ENCODE measurements at places on chromosomes 12 and 14. TPM values are rescaled to one million over a fixed set of nuclear protein-coding genes. Genes with fewer than 3 reads are reported as not detected.
A peak's percentile ranks its signal among the peaks of the same experiment; 100 is the strongest.

DNA sequence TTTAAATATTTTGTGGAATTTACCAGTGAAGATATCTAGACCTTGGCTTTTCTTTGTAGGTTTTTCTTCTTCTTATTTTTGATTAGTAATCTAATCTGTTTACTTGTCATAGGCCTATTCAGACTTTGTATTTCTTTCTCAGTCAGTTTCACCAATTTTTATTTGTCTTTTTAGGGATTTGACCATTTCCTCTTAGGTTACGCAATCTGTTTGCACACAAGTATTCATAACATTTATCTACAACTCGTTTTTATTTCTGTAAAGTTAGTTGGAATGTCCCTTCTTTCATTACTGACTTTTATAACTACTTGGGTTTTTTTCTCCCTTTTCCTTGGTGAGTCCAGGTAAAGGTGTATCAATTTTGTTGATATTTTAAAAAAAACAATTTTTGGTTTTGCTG lies 545.7 kb downstream of the AACS start:
- no peak for DNase-seq

The FLVCR2 gene
- polyA plus RNA-seq = 5.9 TPM

DNA sequence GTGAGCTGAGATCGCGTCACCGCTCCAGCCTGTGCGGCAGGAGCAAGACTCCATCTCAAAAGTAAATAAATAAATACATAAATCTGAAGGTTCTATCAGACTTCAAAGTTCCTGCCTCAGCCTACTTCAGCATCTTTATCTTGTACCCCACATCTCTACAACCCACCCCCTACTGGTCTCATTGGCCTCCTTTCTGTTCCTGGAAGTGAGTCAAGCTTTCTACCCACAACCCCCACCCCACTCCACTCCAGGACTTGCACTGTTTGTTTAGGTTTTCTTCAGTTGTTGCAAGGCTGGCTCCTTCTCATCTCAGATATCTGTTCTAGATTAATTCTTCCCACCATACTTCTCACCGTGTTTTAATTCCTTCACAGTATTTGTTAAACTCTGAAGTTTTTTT lies 714 bp upstream of the PSMC6 start:
- no peak for DNase-seq

The SLC10A1 gene
- 0.04 TPM for polyA plus RNA-seq

GRCh38 chr14:59755409-59756135 lies 115.0 kb downstream of the RTN1 start:
- DNase-seq = no peak

DNA sequence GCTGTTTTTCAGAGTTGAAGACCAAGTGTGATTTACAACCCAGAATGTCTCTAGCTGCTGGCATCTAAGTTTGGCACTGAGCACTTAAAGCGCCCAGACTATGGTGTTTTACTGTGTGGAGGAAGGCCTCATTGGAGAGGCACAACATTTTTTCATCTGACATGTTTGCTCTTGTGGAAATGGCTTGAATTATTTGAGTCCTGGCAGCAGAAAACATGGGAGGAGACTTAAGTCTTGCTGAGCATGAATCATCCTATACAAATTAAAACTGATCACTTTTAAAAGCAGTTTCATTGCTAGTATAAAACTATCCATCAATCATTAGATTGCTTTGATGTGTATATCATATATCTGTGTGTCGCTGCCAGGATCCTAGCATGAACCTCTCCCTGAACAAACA lies 85.9 kb upstream of the REP15 start:
- DNase-seq = no peak

GRCh38 chr12:19794116-19794515 lies 354.8 kb downstream of the AEBP2 start:
- DNase-seq = no peak

The ARG2 gene
- 19.1 TPM for polyA plus RNA-seq

DNA sequence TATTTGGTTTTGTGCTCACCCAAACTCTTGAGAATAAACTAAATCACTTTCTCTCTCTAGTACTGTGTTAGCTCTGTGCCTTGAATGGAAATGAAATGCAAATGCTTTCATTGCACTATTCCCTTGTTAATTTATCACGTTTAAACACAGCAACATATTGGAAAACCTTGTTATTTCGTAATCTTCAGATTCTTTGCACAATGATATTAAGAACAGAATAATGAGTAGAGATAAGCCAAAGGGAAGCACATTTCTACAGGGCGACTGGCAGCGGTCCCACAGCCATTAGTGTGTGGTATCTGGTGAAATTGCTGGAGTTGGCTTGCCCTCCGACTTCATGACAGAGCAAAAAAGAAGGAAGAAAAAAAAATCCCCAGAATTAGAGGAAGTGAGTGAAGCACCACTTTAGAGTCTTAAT lies 166.1 kb upstream of the E2F7 start:
- no peak for DNase-seq

DNA sequence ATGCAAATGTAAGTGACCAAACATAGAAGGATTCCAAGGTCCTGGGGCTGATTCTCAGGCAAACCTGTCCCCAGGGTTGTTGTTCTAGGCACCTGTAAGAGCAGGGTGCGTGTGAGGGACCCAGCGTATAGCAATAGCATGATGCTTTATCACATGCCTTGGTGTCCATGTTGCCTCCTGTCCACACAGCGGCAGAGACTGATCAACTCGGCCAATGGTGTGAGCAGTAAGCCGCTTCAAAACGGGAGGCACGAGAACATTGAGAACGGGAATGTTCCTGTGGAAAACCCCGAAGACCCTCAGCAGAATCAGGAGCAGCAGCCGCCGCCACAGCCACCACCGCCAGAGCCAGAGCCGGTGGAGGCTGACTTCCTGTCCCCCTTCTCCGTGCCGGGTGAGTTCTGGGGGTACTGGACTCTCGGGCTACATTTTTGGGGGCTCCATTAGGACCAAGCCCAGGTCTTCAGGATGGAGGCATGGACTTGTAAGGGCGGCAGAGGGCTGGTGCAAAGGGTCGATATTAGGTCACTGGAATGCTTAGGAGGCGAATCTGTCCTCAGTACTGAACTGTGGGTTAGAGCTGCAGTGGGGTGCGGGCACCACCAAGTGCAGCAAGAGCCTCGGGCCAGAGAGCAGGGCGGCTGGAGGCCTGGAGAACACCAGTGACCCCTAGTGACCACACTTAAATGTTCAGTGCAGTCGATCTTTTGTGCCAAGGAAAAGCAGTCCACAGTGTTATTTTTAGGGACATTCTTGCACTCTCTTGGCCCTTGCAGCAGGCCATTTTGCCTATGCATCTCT lies 57.2 kb upstream of the RIN3 start:
- peak; percentile 46 for DNase-seq

GRCh38 chr12:120064054-120064940 lies 52.3 kb downstream of the RAB35 start:
- DNase-seq = no peak

The TBX3 gene
- polyA plus RNA-seq = 75.8 TPM

DNA sequence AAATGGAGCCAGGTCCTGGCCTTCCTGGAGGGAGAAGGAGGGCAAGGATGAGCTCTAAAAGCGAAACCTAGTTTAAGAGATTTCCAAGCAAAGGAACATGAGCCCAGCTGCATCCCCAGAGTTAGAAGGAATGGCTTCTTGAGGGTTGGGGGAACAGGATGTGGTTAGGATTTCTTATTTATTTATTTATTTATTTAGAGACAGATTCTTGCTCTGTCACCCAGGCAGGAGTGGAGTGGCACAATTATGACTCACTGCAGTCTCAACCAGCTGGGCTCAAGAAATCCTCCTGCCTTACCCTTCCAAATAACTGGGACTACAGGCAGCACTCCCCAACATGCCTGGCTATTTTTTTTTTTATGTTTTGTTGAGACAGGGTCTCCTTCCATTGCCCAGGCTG lies 25.3 kb upstream of the TMEM106C start:
- DNase-seq = no peak

DNA sequence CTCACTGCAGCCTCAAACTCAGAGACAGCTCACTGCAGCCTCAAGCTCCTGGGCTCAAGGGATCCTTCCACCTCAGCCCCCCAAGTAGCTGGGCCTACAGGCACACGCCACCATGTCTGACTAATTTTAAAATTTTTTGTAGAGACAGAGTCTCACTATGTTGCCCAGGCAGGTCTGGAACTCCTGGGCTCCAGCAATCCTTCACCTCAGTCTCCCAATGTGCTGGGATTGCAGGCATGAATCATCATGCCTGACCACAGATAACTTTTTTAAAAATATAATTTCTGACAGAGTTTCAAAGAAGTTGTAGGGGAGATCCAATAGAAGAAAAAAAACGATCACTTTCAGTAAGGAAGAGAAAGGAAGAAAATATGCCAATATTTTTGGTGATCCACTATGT lies 189.7 kb upstream of the CDKN3 start:
- no peak for DNase-seq

GRCh38 chr14:57937676-57938075 lies 71.8 kb upstream of the SLC35F4 start:
- DNase-seq = no peak

DNA sequence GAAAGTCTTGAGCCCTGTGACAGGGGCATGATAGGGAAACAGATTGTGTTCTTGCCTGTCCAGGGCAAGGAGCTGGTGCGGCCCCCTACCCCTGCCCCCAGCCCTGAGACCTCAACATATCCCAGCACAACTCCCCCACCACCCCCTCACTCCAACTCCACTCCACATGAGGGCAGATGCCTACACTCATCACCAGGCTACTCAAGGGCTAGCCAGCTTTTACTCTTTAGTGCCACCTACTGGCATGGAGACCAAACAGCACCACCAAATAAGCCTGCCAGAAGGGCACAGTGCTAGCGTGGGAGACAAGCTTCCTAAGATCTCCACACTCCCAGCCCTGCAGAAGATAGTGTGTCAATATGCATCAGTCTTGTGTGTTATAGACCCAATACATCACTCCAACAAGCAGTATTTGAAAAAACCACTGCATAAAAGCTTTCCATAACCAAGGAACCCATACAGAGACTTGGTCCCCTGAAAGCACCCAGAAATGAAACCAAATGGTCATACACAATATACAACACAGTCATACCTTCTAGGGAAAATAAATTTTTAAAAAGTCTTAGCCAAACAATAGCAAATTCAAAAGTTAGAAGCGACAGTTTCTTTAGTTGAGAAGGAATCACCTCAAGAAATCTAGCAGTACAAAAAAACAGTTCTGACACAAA lies 154.4 kb downstream of the KCNK10 start:
- DNase-seq = no peak

DNA sequence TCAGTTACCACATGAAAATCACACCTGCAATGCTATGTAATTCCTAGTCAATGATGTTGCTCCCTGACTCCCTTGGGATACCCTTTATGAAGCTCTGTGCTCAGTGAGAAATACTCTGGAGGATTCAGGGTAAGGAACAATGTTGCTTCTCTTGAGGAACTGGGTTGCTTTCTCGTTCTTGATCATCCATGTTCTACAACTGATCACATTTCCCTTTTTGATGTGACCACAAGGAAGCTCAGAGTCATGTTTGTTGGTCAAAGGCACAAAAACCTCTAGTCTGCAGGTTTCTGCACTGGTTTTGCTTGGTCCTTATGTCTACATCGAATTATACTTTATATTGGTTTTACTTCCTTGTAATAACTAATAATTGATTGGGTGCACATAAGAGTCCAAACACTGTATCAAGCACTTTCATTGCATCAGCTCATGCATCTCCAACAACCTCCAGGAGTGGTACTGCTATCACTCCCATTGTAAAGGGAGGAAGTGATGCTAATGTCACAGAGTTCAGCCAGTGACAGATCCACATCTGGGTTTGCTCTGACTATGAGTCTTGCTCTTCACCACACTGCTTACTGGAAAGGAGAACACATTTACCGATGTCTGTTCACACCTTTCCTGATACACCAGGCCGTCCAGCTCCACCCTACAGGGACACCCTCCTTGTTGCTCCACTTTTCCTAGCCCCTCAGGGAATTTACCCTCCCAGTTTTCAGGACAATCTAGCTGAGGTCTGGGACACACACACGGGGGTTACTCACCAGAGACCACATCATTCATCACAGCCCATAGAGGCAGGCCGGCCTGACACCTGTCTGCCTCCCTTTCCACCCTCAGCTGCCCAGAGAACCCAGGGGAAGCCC lies 41.0 kb downstream of the CMKLR1 start:
- DNase-seq = no peak

The PIANP gene
- polyA plus RNA-seq = 14.0 TPM

The KCNJ8 gene
- polyA plus RNA-seq = 20.8 TPM

GRCh38 chr12:19971361-19972280 lies 396.7 kb upstream of the PDE3A start:
- DNase-seq = no peak

DNA sequence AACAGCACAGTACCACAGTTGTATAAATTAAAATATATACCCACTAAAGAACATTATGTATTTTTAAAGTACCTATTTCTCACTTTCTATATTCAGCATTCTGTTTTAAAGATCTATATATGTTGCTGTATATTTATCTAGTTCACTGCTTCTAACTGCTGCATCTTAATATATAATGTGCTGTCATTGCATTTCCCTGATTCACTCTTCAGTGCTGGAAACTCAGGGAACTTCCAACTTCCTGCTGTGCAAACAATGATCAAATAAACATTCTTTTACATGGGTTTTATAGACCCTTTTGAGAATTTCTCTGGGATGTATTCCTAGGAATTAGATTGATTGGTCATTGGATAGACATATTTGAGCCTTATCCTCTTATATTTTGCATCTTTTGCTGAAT lies 379.1 kb downstream of the APAF1 start:
- DNase-seq = no peak

DNA sequence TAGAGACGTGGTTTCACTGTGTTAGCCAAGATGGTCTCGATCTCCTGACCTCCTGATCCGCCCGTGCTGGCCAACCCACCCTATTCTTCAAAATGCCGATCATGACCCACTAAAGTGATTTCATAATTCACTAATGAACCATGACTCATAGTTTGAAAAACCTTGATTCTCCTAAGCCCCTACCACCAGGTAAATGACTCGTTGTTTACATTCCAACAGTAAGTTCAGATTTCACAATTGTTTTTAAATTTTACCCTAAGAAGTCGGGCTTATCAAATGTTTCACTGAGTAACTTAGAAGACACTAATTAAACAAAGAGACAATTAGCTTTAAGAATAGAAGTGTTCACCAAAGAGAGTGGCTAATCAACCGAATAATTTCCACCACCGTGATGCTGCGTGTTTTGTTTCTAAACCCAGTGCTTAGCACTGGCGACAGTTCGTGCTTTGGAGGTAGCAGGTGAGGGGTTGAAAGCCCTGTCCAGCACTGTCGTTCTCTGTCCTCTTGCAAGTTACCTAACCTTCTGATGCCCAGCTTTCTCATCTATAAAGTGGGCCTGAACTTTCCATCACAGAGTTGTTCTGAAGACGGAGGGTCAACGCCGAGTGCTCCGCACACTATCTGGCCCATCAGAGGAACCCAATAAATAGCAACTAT lies 136.5 kb downstream of the NTF3 start:
- no peak for DNase-seq

The ATN1 gene
- polyA plus RNA-seq = 142 TPM

The RAB35 gene
- polyA plus RNA-seq = 43.1 TPM

GRCh38 chr14:65229748-65230728 lies 127.7 kb upstream of the MAX start:
- DNase-seq = no peak
